ENCODE measurements at places on chromosomes 2 and 18.

DNA sequence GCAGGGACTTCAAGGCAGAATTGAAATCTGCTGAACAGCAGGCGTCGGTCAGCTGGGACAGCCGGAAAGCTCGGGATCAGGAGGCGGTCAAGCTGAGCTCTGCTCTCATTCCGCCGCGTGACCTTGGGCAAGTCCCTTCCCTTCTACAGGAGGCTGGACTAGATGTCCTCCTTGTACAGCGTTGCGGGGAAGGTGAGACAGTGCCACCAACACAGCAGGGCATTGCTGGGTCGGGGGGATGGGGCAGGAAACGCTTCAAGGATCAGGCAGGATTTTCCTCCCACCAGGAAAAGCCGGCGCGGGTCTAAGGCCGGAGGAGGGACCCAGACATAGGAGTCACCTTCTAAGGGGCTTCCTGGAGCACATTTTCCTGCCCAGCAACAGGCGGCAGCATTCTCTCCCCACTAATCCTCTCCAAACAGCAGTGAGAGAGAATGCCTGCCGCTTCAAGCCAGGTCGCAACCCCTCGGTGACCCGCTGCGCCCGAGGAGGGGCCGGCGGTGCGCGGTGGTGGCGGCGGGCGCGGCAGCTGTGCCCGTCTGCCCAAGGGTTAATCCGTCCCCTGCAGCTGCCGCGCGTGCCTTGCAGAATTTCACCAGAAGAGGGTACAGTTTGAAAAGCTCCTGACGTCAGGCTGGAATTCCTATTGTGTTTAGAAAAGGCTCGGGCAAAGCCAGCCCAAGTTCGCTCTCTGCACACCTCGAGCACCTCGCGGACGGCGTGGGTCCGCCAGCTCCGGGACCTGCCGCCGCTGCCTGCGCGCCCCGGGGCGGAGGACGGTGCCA, at the start of gene KCNF1:
KCNF1 (plus strand) TSS at position 644 of the 785 bp plus-strand sequence. CDS start 493 bp downstream, outside the sequence.
- DNase-seq = no peak

DNA sequence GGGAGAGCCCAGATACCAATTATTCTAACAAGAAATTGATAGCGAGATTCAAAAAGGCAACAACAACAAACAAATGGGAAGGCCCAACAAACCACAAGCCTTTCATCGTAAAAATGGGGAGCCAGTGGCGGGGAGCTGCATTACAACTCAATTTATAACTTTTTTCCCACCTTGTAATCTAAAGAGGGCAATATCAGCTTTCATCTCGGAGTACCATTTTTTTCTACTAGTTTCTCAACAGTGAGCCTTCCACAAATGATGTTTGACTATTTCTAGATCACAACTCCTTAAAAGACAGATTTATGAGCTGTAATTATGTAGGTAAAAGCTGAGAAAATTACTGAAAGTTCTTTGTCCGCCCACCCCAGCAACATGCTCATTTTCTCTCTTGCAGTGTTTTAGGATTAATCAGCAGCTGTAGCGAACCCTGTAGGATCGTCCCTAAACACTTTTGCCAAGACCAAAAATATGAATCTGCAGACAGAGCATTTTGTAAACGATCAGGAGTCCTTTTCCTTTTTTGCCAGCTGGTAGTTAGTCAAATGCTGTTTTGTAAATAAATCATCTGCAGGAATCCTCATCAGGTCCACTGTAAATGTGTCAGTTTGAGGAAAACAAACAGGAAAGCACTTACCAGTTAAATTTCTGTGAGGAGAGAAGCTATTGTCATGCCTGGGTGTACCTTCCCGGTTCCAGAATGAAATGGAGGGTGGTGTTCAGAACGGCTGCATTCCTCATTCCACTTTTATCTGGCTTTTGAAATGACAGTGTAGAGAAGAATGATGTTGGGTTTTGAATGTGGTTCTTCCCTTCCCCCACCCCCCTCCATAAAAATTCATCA, 53.2 kb downstream of the EEF1B2 start:
- DNase-seq = no peak

DNA sequence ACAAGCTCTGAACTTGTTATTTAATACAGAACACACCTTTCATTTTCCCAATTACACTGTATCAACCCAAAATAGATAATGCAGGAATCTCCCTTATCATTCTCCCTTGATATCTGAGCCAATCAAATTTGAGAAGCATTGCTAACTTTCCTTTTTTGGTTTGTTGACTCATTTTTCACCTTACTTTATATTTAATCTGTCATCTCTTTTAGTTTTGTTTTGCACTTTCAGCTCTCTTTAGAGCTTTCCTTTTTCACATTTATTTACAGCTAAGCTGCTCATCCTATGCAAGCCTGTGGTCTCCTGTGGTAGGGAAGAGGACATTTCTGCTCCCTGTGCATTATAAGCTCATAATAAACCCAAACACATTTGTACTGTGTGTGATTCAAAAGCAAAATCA, 50.1 kb downstream of the ITGAV start:
- DNase-seq = no peak

GRCh38 chr2:37585982-37586621, 85.3 kb downstream of the CDC42EP3 start:
- DNase-seq = peak; percentile 76

DNA sequence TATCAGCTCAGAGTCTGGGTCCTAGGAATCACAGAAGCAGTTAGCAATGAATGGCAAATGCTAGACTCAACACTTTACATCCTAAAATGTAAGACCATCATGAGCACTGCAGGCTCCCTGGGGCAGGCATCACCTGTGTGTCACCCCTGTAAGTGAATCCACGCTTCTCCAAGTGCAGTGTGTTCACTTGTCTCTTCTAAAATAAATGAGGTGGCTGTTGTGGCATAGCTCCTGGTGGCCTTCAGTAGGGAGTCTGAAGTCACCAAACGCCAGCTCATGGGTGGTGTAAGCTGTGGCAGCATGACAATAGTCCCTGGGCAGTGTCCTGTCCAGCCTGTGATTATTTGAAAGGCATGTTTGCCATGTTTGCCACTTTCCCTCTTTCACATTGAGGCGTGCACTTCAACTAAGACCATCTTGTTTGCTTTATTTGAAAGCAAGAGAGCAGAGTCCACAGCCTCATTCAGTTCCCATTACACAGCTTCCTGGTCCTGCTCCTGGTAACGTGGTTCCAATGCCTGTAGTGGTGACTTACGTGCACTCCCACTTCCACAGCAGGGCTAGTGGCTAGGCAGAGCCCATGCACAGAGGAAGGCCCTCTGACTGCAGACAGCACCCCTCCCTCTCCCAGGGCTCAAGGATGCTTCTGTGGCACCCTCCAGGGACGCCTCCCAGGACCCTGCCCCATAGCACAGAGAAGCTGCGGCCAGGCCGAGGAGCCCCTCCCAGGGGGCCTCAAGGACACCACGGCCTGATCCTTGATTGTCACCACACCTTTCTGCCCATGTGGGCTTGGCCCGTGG, 24.3 kb downstream of the COA5 start:
- DNase-seq = no peak

DNA sequence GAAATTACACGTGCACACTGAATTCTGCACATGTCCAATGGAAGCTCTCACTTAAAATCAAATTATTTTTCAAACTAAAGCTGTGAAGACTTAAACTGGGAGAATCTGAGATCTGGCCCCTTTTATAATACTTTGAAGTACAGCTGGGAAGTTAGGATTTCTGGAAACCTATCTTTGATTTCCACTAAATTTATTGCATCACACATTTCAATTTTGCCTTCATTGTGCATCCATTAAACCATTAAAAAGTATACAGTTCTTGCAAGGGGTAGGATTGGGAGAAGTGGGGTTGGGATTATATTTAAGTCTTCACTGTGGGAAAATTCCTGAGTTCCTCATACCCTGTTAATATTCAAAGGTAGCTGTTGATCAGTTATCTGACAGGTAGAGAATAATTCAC, 1229.6 kb upstream of the ZEB2 start:
- DNase-seq = no peak

Measured in CD8-positive, alpha-beta T cell (primary cell).